ENCODE measurements at places on chromosomes 1 and 21.
A peak's percentile ranks its signal among the peaks of the same experiment; 100 is the strongest.

- DNase-seq, result no peak
Observed at GRCh38 chr1:230228236-230228897, 161.3 kb downstream of the GALNT2 start.

- peak; percentile 52 for DNase-seq
Observed at GRCh38 chr1:156750191-156750672, 1.2 kb downstream of the HDGF start.

DNA sequence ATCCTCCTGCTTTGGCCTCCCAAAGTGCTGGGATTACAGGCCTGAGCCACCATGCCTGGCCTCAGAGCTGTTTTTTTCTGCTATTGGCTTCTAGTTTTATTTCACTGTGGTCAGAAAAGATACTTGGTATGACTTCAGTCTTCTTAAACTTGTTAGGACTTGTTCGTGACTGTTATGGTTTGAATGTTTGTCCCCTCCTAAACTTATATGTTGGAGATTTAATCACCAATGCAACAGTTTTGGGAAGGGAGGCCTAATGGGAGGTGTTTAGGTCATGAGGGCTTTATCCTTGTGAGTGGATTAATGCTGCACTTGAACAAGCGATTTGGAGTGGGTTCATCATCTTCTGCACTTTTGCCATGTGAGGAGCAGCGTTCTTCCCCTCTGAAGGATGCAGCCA is 24.5 kb upstream of the SOD1 start:
- DNase-seq, result no peak

DNA sequence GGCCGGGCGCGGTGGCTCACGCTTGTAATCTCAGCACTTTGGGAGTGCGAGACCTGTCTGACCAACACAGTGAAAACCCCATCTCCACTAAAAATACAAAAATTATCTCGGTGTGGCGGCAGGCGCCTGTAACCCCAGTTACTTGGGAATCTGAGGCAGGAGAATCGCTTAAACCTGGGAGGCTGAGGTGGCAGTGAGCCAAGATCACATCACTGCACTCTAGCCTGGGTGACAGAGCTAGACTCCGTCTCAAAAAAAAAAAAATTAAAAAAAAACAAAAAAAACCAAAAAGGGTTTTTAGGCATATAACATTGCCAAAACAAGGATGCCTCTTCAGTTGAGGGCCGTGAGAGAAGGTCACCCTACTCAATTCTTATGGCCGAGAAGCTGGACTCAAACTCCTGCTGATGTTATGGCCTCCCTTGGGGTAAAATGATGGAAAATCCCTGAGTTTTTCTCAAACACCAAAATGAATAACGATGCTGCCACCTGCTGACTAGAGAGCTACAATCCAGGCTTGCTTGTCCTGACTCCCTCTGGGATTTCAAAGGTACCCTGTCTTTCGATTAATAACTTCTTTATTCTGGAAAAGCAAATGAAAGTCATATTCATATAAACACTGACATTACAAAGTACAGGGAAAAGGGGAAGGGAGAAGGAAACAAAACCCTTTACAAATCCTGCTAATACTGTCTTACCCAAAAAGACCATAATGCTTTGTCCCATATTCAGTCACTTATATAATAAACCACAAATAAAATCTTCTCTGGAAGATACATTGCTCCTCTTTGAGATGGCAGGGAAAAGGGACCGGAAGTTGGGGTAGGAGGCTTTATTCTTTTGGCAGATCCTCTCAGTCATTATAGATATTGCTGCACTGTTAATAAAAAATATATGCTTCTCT is 10.7 kb downstream of the RAB42 start:
- peak; percentile 58 for DNase-seq

- DNase-seq, result no peak
Observed at GRCh38 chr1:29459620-29459945, 223.3 kb downstream of the PTPRU start.

DNA sequence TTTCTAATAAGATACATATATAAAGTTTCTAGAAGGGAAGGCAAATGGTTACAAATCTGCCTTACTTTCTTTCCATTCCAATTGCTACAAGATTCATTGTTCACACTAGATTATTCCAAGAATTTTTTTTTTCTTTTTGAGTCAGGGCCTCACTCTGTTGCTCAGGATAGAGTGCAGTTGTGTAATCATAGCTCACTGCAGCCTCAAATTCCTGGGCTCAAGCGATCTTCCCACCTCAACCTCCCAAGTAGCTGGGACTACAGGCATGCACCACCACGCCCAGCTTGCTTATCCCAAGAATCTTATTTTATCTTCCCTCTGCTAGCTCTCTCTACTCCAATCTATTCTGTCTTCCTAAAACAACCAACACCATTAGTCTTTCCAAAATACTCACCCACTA is 81.8 kb downstream of the KIAA0319L start:
- no peak for DNase-seq

- DNase-seq, result no peak
Observed at GRCh38 chr1:209021622-209022021, 561.9 kb upstream of the CAMK1G start.

DNA sequence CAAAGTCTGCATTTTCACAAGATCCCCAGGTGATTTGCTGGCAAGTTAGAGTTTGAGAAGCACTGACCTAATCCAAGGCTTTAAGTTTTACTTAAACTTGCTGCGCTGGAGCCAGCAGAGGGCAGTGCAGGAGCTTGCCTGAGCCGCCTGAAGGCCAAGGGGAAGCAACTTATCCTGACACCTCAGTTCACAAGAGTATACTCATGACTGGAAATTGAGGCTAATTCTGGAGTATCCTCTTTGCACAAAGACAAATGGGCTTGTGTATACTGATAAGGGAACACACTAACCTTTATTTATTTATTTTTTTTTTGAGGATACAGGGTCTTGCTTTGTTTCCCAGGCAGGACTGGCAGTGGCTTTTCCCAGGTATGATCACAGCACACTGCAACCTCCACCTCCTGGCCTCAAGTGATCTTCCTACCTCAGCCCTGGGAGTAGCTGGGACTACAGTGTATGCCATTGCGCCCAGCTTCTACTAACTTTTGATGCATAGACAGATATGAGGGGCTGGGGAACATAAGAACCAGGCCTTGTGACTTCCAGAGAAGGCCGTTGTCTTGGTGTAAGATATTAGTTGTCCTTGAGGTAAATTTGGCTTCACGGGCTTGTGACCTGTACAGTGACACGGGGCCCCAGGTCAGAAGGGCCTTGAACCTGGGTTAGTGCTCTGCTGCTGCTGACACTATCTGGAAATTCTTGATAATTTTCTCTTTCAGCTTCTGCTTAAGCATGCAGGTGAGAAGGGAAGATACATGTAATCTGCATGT is 29.0 kb upstream of the SLAMF1 start:
- peak; percentile 83 for DNase-seq

DNA sequence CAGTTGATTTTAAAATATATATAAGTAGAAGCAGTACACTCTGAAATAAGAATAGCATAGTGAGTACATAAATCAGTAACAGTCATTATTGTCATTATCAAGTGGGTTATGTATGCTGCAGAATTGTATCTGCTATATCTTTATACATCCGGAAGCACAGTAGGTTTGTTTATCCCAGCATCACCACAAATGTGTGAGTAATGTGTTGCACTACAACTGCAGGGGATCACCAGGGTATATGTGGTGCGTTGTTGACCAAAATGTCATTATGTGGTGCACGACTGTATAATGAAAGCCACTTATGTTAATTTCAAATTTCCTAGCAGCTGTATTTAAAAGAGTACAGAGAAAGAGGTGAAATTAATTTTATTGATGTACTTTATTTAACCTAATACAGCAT is 87.7 kb upstream of the GADD45A start:
- DNase-seq, result no peak

DNA sequence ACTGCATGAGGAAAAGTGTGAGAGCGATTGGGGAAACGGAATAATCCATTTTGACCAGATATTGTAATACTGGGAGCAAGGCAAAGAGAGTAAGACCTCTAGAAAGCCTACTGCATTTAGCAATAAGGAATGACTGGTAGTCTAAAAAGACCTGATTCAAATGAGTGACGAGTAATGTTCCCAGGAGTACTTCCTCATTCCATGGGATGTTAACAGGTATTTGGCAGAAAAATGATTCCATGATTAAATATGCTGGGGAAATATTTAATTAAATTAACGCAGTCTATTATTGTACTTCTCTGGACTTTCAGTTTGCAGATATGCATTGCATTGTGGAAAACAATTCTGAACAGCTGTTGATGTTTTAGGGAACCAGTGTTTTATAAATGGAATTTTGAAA is 105.5 kb downstream of the RPE65 start:
- no peak for DNase-seq

DNA sequence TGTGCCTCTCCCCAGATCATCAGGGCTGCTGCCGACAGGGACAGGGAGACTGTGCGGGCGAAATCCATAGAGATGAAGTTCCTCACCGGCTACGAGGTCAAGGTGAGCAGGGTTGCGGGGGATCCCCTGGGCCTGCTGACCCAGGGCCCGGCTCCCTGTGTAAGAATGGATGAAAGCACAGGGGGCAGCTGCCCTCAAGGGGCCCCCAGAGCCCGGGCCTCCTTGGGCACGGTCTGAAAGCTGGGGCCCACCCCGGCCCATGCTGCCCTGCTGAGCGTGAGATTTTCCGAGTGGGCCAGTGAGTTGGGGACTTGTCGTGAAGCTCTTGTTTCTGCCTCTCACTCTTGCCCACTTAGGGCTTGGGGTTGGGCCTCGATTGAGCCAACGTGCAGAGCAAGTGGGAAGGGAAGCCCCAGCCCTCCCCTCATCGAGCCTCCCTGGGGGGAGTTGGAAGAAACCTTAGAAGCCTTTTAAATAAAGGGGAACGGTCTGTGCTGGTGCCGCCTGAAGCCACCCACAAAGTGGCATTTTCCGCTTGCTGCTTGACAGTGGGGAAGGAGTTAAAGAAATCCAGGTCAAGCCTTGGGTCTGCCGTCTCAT is 45.2 kb downstream of the COQ8A start:
- no peak for DNase-seq

- no peak for DNase-seq
Observed at GRCh38 chr1:245327842-245328241, 173.1 kb downstream of the KIF26B start.

DNA sequence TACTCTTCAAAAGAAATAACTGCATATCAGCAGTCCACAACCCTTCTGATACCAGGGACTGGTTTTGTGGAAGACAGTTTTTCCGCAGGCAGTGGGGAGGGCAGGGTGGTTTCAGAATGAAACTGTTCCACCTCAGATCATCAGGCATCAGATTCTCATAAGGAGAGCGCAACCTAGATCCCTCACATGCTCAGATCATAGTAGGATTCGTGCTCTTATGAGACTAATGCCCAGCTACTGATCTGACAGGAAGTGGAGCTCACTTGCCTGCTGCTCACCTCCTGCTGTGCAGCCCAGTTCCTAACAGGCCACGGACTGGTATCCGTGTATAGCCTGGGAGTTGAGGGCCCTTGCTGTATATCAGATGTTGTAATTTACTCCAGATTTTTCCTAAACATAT is 11.5 kb downstream of the RO60 start:
- DNase-seq, result peak; percentile 13

- DNase-seq, result no peak
Observed at GRCh38 chr21:29215709-29216108, 83.0 kb upstream of the BACH1 start.

- no peak for DNase-seq
Observed at GRCh38 chr21:40850071-40850470, 3.1 kb upstream of the DSCAM start.

GRCh38 chr1:5274527-5274926 is 620.1 kb downstream of the AJAP1 start:
- DNase-seq, result no peak

- no peak for DNase-seq
Observed at GRCh38 chr1:110690709-110691365, 16.1 kb upstream of the KCNA3 start.

GRCh38 chr1:10149231-10149630 is 61.1 kb upstream of the KIF1B start:
- DNase-seq, result no peak

- no peak for DNase-seq
Observed at GRCh38 chr1:28163496-28164161, 12.9 kb downstream of the PTAFR start.

DNA sequence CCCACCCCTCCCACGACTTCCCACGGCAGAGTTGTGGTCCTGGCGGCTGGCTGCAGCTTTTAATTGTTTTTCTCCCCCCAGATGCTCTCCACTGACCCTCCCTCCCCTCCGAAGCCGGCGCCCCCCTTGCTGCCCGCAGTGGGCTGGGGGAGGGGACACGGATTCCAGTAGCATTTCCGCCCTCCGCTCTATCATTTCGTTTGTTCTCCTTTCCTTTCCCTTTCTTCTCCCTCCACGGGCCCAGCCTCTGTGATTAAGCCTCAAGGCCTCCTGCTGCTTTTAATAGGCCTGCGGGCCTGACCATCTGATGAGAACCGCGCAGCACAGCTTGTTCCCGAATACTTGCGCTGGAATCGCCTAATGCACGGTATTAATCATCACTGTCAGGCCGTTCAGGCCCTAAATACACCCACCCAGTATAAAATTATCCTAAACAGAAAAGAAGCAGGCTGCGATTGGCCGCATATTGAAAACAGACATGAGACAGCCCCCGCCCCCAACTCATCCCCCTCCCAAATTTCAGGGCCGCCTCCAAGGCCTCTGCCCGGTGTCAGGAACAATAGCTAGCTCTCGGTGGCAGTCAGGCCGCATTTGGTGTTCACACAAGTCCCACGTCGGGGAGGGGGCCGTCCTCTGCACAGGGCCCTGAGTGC is 102.0 kb upstream of the ARHGEF16 start:
- DNase-seq, result no peak

GRCh38 chr1:65309304-65310077 is at the start of gene DNAJC6:
Gene DNAJC6, plus strand, starts transcription at chr1:65309543. Its CDS starts 203 bp downstream, at chr1:65309746.
- DNase-seq, result peak; percentile 49

GRCh38 chr1:80917826-80918225 is 882.9 kb upstream of the ADGRL2 start:
- DNase-seq, result no peak

- peak; percentile 36 for DNase-seq
Observed at GRCh38 chr21:46459356-46460112, 843 bp downstream of the DIP2A start.

- no peak for DNase-seq
Observed at GRCh38 chr21:31803039-31804007, 69.5 kb upstream of the HUNK start.

DNA sequence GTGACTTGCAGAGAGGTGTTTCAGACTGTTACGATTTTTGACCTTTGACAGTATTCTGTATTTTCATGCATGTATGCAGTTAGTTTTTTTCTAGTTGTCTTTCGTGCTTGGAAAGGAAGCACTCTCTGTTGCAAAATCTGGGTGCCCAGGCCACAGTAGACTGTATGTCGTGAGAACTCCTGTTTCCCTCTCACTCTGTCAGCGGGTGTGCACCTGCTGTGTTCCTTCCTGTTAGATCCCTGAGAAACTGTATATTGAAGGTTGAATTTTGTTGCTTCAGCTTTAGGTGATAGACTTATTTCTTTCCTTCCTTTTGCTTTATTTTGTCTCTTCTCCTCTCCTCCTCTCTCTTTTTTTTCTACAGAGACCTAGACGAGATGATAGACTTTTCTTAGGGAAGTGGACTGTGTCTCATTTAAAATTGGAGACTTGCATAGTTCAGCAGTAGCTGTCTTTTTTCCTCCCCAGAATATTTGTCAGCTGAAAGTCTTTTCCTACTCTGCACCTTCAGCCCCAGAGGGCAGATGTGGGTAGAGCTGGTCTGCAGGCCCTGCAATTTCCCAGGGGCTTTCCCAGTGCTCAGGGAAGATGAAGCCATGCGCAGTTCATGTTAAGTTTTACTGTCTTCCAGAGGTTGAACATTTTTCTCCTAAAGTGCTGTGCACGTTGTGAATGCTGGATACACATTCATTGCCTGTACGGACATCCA is 1.4 kb downstream of the TRAPPC10 start:
- DNase-seq, result peak; percentile 61

Data from CD4-positive, alpha-beta T cell treated with Interleukin-17A for 4 hours (primary cell).